ENCODE measurements at places on chromosomes 6 and 20.

DNA sequence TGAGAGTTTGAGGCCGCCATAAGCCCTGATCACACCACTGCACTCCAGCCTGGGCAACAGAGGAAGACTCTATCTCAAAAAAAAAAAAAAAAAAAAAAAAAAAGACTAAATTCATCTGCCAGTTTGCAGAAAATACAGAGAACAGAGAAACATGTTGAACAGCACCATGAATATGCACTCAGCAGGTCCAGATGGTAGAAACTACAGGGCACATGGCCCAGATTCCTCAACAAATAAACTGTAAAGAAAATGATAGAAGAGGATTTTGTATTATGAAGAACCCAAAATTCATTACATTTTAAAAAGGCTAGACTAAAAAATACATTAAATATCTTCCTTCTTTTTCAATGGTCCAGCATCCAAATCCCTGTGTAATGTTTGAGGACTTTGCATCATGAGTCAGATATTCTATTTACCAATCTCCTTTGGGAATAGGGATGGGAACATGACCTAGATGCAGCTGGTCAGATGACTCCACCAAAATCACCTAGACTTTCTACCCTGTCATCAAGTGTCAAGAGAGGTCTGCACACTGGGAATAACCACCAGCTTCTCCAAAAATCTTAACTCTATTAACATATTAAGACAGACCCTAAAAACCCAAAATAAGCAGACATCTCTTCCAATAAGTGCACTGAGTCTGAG is 189.1 kb upstream of the TCF21 start:
- no peak for DNase-seq

- no peak for DNase-seq
Measured at GRCh38 chr6:103191391-103192093, 1668.2 kb downstream of the HACE1 start.

DNA sequence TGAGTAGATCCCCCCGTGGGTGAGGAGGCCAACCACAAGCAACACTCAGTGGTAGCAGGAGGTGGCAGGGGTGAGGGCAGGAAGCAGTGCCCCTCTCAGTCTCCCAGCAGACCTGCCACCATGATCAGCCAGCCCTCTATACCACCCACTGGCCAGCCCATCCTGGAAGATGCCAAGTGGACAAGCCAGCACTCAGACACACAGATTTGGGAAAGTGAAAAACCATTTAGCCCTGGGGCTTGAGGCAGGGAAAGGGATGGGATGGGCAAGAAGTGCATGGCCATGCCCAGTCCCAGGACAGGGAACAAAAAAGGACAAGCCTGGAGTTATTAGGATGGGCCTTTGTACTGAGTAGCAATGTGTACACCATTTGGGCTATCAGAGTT is 76.9 kb downstream of the HFE start:
- no peak for DNase-seq

GRCh38 chr6:158459726-158460125 is 100.2 kb upstream of the TMEM181 start:
- no peak for DNase-seq

DNA sequence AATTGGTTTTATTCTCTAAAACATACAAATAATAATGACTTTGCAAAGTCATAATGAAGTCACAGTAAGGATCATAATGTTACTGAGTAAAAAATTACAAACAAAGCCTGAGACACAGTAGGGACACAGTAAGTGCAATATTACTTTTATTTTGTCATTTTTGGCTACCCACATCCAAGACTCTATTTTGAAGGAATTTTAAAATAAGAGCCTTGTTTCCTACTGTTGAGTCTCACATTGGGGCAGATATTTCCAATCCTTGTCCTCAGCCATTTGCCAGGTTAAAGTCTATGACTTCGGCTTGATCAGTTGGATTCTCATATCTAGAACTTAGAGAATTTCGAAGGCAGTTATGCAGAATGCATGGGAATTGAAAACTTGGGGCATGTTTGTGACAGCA is 10.8 kb upstream of the RHAG start:
- no peak for DNase-seq

DNA sequence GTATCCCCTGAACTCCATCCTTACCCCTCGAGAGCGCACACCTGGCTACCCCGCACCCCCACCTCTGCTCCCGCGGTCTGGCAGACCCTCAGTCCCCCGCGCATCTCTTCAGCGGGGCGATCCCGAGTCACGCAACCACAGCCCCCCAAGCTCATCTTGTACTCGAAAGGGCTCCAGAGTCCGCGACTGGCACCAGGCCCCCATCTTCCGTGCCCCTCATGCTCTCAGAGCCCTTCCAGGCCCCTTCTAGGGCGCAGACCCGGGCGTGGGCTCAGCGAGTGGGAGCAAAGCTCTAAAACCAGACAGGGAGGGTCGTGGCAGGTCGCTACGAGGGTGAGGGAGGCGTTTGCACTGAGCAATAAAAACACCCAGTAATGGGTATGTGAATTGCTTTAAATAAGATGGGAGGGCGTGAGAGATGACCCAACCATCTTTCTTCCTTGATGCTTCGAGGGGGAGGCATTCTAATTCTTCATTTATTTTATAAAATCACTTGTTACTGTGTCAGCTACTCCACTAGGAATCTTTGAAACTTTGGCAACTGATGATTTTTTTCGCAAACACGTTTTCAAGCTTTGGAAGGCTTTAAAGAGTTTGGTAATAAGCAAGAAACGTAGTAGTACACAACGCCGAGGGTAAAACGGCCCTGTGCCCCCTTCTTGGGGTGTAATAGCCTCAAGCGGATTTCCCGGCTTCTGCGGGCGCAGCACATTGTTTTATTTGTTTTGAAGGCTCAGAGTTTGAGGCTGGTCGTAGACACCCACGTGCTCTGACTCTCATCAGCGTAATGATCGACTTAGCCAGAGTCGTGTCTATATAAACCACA is 42.6 kb upstream of the SUPT3H start:
- no peak for DNase-seq
